GM12865 (cell line): ENCODE measurements at places on chromosomes 6 and 20.

DNA sequence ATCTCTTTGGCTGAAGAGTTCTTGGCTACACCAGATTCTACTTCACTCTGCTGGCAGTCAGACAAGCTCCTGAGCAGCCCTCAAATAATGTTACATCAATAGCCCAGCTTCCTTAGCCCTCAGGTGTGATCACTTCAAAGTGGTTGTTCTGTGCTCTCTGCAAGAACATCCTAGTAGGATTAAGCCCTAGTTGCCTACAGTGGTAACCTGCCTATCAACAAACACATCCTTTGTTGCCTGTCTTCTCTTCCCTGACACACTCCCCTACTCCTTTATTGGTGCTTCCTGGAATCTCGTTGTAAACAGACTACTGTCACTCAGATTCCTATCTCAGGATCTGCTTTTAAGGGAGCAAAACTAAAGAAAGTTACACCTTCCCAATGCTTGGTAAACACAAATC, 45.1 kb upstream of the TASP1 start:
- DNase-seq: no peak

GRCh38 chr6:75374961-75375400, 90.4 kb upstream of the TMEM30A start:
- no peak for DNase-seq

DNA sequence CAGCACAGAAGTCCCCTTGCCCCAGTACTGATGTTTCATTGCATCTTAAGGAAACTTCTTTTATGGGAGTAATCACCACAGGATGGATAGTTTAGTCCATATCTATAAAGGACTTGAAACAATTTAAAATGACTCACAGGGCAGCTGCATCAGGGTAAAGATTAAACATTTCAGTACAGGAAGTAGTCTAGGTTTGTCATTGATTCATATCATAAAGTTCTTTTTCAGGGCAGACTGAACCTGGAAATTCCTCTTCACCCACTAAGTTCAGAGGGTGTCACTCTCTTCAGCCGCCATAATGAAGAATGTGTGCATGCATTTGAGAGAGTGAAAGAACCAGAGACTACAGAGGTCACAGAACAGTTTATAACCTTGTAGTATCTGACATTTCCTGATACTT, 296.3 kb upstream of the JAG1 start:
- DNase-seq: no peak

DNA sequence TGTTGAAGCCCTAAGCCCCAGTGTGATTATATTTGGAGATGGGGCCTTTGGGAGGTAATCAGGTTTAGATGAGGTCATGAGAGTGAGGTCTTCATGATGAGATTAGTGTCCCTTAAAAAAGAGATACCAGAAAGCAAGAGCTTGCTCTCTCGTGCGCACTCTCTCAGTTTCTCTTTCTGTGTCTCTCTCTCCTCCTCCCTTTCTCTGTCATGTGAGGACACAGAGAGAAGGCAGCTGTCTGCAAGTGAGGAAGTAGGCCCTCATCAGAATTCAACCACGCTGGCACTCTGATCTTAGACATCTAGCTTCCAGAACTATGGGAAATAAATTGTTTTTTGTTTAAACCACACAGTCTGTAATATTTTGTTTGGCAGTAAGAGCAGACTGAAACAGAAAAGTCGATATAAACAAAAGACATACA, 180.5 kb downstream of the IBTK start:
- DNase-seq: peak; percentile 92

DNA sequence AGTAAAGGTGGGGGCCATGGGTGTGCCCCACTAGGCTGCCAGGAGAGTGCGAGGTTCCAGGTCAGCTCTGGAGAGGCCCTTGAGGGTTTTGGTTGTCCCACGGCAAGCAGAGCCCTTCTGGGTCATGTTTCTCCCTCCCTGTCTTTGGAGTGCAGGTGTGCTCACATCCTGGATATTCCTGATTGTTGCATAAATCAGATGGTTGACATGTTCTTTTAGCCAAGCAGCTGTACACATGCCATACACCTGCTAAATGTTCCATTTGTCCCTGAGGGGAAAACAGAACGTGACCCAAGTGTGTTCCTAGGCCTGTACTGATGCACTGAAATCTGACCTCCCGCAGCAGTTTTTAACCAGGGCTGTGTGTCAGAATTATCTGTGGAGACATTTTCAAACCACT, 77.5 kb upstream of the BEND3 start:
- DNase-seq: no peak

- DNase-seq: peak; percentile 35
Observed at GRCh38 chr6:79984261-79984660, 20.2 kb upstream of the TTK start.

GRCh38 chr20:1927217-1927616, 32.0 kb downstream of the SIRPA start:
- DNase-seq: no peak

DNA sequence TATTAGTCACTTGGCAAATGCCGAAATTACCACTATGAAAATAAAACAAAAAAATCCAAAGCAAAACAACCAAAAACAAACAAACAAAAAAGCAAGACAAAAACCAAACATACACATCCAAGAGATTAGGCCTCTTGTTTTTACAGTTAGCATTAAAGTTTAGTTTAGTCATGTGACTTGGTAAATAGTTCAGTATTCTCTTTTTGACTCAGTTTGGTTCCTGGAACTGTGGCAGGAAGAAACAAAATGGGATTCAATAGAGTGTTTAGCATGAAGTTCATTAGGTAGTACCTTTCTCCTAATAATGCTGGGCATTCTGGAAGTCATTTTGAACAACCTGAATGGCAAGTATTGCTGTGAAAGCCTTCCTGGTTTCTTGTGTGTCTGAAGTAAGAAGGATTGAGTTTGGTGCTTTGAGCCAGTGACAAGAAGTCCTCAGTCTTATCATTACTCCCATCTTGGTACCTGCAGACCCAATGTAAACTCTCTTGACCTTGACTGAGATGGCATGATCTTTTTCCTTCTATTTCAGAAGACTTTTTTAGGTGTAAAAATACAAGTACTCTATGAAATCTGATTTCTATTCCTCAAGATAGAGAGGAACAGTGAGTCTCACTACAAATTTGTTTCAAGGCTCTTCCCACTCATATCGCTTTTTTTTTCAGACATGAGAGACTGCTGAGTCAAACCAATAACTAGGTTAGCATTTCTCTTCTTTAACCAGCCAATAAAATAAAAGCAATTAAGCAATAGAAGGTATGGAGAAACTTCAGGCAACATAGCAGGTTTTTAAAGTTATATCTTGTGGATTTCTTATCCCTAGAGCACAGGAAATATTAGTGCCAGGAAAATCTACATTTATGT, 223.6 kb upstream of the PREP start:
- DNase-seq: no peak

- DNase-seq: peak; percentile 89
Observed at GRCh38 chr6:166488076-166488685, 98.3 kb downstream of the RAMACL start.
